Stimulated activated CD8-positive, alpha-beta memory T cell treated with anti-CD3 and anti-CD28 coated beads, Interleukin-15, amount 100 ng/mL, for 4 hours (primary cell): ENCODE measurements at places on chromosomes 6 and 20.
A peak's percentile ranks its signal among the peaks of the same experiment; 100 is the strongest.

- no peak for DNase-seq
Observed at GRCh38 chr20:38109591-38110524, 55.2 kb downstream of the TGM2 start.

DNA sequence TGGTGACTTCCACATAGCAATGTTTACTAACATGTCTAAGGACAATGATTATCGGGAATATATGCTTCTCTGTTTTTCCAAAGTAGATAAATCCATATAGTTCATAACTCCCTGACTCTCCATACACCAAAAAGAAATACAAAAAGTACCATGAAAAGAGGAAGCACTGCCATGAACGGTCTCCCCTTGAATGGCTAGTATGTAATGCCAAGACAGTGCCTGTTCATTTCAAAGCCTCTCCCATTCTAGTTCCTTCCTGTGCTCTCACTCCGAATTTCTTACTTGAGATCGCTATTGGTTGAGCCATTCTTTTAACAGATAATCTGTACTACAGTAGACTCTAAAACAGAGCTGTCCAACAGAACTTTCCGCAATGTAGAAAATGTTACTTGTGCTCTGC is 54.8 kb upstream of the EDN1 start:
- DNase-seq: no peak

GRCh38 chr20:36932476-36933426 is 18.8 kb downstream of the SAMHD1 start:
- DNase-seq: no peak

DNA sequence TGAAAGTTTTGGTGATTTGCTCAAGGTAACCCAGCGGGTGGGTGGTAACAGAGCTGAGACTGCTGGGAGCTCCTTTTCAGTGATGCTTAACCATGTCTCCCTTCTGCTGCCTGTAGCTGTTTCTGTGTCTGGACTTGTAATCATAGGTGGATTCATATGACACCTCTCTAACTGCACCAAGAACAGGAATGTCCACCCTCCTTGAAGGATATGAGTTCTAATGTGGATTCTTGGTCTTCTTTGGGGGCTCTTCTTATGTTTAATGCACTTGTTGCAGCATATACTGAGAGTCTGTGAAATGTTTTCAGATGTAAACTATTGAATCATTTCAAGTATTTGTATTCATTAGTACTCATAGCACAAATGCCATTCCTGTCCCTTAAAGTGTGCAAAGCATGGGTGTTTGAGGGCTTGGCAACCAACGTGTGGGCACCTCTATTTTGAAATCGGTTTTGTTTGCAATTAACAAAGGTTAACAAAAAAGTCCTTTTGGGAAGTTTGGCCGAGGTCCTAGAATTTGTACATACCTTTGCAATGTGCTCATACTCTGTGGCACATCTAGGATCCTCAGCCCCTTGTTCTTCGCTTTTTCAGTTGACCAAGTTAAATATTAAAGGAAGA is 138.0 kb downstream of the SOX4 start:
- no peak for DNase-seq

- no peak for DNase-seq
Observed at GRCh38 chr6:28424163-28424562, 19.1 kb downstream of the ZSCAN23 start.

DNA sequence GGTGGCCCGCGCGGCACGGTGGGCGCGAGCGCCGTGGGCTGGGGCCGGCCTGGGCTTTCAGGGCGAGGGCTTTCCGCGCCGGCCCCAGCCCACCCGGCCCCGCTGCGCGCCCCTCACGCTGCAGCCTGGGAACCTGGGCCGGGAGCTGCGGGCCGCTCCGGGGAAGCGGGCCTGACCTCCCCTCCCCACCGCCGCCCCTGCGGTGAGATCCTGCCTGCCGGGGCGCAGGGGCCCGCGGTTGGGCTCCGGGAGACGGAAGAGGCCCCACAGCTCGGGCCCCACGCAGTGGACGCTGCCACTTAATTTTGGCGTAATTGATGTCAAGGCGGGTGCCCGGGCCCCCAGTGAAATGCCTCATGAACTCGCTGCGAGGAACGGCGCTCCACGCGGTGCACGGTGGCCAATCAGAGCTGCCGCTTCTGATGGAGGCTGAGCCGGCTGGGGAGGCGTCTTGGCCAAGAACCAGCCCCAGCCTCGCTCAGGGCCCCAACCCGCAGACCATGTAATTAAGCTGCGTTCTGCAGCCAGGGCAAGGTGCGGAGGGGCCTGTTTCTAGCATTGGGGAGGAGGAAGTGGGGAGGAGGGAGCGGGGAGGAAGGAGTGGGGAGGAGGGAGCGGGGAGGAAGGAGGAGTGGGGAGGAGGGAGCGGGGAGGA is 96.1 kb upstream of the BHLHE23 start:
- peak; percentile 57 for DNase-seq

- no peak for DNase-seq
Observed at GRCh38 chr6:43052225-43052841, 1.3 kb downstream of the CUL7 start.

- DNase-seq: no peak
Observed at GRCh38 chr20:23082846-23083552, 3.1 kb downstream of the CD93 start.

GRCh38 chr20:23419657-23419994 is 1.7 kb downstream of the NAPB start:
- DNase-seq: no peak

DNA sequence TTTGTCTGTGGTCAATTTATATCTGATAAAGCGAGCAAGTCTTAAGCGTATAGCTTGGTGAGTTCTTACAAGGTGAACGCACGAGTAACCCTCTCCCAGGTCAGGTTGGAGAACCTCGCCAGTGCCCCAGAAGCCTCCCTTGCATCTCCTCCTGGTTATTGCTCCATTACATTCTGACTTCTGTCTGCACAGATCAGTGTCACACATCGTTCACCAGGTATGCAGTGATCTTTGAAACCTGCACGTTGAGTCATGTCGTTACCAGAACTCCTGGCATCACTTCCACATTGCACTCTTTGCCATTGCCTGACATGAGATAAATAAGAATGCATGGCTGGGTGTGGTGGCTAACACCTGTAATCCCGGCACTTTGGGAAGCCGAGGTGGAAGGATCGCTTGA is 44.2 kb downstream of the AKAP12 start:
- no peak for DNase-seq

DNA sequence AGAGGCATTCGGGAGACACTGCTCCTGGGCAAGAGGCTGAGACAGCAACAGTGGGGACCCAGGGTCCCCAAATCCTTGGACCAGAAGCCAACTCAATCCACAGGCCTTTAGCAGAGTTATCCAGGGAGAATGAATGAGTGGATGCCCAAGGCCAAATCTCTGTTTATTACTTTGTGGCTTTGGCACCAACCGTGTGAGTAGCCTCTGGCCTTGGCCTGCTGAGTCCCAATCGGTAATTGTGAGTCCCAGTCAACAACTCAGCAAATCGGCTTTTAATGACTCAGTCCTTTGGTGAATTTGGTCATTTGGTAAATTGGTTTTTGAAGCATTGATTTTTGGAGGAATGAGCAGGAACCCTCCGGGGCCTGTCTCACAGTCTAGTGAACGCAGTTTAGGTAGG is 29.1 kb upstream of the ECI2 start:
- no peak for DNase-seq

DNA sequence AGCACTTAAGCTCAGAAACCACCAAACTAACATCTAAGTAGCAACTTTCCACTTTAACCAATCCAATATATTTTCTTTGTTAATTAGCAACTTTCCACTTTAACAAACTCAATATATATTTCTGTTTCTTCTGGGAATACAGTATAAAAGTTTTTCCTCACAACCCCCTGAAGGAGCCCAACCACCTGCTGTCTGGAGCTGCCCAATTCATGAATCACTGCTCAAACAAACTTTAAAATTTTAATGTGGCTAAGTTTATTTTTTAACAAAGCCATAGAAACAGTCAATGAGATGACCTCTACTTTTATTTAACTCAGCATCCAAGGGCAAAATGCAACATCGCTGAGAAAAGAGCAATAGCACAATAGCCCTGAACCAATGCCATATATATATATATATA is 500.1 kb downstream of the EPM2A start:
- no peak for DNase-seq

GRCh38 chr6:116016846-116017545 is 43.7 kb downstream of the FRK start:
- DNase-seq: no peak

DNA sequence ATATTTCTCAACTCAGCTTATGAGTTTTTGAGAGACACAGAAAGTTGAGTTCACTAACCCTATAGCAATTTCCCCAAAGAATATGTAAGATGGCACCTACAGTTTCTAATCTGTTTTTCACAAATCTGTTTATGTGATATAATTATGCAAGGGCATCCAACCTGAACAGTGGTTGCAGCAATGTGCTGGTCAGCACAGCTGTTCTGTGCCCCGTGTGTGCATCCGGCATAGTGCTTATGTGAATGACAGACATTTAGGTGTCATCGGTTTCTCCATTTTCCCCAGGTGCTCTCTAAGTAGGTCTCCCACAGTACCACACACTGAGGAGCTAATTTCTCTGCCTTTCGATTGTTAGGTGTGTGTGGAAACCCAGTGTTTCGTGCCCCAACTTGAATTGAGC is 7.7 kb upstream of the BACH2 start:
- no peak for DNase-seq

DNA sequence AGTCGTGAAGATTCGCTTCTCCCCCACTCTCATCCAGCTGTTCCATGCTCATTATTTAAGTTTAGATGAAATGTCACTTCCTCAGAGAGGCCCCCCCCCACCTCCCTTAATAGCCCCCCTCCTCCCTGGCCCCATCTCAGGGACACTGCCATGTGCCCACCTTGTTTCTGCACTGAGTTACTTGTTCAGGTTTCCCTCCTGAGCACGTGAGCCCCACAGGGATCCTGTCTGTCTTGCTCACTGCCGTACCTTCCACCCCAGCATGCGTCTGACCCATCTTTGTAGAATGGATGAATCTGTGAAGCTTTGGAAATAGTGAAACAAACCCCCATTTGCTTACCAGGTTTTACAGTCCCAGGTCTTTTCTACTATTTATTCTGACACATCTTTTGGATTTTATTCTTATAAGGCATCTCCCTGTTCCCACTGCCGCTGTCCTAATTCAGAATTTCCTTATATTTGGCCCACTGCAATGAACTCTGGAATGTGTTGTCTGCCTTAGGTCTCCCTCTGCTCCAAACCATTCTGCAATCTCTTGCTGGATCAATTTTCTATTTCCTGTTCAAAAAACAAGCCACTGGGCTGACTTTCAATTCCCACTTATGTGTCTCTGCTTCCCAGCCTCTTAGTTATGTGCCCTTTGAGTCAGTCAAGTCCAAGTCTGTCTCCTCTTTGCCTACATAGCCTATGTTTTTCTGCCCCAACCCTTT is 136.5 kb upstream of the ECI2 start:
- DNase-seq: no peak

DNA sequence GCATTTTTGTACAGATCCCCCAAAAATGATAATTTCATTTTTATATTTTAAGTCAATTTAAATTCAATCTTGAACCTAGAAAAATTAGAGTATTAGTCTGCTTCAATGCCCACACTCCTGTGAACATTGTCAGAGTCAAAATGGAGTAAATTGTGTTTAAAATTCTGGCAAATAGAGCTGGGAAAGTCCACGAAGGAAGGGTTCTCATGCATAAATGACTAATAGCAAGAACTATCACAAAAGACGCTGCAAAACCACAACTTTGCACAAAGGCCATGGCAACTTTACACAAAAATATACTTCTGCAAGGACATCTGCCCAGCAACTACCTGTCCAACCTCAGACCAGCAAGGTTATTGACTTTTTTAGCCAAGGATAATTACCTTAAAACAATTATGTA is 203.2 kb upstream of the SMLR1 start:
- DNase-seq: no peak

DNA sequence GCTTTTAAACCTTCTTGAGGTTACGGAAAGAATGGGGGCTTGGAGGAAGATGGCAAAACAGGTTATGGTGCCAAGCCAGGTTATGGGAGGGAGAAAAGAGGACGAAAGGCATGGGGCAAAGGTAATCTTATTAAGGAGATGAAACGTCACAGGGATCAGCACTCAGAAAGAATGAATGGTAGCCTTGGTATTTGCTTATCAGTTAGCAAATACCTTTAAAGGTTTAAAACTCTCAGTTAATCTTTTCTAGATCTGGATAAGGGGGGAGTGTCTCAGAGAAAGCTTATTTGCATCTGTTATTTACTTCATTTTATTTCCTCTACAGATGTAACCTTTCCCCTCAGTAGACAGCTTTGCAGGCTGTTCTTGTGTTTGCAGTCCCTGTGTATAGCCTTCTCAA is 55.5 kb upstream of the EEF1E1 start:
- no peak for DNase-seq

GRCh38 chr6:124721331-124721730 is 240.9 kb upstream of the RNF217 start:
- no peak for DNase-seq

GRCh38 chr6:40714576-40715564 is 127.7 kb upstream of the LRFN2 start:
- DNase-seq: no peak

GRCh38 chr6:99282479-99283062 is 66.9 kb downstream of the FAXC start:
- no peak for DNase-seq

GRCh38 chr6:53230775-53231467 is 82.3 kb upstream of the GCM1 start:
- DNase-seq: no peak

DNA sequence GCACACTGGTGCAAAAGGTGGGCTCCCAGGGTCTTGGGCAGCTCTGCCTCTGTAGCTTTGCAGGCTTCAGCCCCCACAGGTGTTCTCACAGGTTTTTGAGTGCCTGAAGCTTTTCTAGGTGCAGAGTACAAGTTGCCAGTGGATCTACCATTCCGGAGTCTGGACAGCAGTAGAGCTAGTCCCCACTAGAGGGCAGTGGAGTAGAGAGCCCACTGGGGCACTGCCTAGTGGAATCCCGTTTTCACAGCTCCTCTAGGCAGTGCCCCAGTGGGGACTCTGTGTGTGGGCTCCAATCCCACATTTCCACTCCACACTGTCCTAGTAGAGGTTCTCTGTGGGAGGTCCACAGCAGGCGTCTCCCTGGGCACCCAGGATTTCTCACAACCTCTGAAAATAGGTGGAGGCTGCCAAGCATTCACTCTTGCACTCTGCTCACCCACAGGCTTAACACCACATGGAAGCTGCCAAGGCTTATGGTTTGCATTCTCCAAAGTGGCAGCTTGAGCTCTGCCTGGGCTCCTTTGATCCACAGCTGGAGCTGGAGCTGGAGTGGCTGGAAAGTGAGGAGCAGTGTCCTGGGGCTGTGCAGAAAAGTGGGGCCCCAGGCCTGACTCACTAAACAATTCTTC is 86.3 kb upstream of the PROKR2 start:
- DNase-seq: no peak

GRCh38 chr20:50189681-50190250 is 864 bp upstream of the CEBPB start:
- DNase-seq: no peak

GRCh38 chr6:90086517-90086916 is 192.2 kb downstream of the GJA10 start:
- no peak for DNase-seq

- no peak for DNase-seq
Observed at GRCh38 chr6:106309766-106310373, 15.7 kb downstream of the ATG5 start.
